Brain pericyte (primary cell): ENCODE measurements at places on chromosomes 2 and 18.

GRCh38 chr2:65407240-65407639, 25.2 kb downstream of the SPRED2 start:
- no peak for DNase-seq

DNA sequence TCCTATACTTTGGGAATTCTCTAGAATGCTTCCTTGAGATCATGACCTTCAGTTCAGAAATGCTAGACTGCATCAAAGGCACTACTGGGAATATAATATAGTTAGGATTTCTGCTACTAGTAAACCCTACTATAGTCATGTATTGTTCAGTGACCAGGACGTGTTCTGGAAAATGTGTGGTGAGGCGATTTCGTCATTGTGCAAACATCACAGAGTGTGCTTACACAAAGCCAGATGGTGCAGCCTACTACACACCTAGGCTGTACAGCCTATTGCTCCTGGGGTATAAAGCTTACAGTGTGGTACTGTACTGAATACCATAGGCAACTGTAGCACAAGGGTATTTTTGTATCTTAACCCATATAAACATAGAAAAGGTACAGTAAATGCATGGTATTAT, 13.0 kb downstream of the CXCR4 start:
- no peak for DNase-seq

- DNase-seq = no peak
These were observed 40.3 kb downstream of the MEX3C start for GRCh38 chr18:51157215-51157614.

- DNase-seq = no peak
These were observed 16.8 kb upstream of the PAX3 start for GRCh38 chr2:222315443-222316121.

- DNase-seq = peak; percentile 10
These were observed 587.0 kb upstream of the DSEL start for GRCh38 chr18:68103561-68103960.

DNA sequence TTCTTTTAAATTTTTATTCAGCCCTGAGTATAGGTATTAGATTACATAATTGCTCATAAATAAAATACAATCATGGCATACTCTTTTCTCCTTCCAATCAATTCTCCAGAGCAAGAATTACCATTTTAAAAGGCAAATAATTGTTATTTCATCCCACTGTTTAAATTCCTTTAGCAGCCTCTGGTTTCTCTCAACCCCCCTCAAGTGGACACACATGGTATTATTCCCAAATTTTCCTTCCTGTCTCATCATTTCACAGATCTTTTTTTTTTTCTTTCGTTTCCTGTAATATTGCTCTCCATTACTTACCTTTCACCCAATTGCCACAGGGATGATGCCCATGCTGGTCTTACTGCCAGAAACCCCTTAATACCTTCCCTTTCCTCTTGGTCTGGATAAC, 385.2 kb downstream of the RIT2 start:
- no peak for DNase-seq

GRCh38 chr2:3261511-3261910, 116.1 kb downstream of the EIPR1 start:
- DNase-seq = no peak
